ENCODE measurements at places on chromosomes 11 and 22.

DNA sequence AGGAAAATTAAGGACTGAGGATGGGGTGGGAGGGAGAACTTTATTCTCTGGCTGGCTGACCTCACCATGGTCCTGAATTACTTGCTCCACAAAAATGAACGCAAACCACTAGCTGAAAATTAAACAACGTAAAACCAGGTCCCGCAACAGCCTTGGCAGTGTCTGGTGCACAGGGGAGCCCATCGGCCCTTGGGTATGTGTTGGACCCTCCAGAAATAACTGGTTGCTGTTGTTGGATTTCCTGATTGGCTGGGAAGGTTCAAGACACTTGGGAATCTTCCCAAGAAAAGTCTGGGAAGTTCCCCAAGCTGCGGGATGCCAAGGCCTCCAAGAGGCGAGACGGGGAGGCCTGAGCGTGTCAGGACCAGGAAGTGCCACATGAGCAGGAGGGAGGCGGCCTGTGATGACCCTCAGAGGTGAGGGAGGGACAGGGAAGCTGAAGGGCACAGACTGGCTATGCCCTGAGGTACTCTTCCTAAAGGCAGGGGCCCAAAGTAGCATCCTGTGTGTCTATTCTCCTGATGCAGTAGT lies 10.4 kb upstream of the RASL10A start:
- no peak for DNase-seq

DNA sequence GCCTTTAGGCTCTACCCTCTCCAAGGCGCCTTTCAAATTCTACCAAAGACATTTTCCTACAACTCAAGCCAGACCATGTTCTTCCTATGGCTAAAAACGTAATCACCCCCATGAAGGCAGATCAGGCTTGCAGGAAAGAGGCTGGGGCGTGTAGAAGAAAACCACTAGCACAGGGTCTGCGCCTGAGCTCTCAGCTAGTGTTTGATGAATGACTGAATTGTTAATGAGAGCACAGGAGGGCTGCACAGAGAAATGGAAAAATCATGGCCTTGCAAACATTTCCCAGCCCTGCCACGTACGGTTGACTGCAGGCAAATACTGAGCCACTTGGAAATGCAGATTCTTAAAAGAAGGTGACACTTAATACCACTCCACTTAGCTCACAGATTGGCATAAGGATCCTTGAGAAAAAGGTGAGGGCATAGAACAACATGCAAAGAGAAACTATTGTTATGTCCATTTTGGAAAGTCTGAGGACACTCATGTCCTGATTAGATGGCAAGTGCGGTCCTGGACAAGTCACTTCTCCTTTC lies 148.6 kb downstream of the NXPE2 start:
- no peak for DNase-seq

DNA sequence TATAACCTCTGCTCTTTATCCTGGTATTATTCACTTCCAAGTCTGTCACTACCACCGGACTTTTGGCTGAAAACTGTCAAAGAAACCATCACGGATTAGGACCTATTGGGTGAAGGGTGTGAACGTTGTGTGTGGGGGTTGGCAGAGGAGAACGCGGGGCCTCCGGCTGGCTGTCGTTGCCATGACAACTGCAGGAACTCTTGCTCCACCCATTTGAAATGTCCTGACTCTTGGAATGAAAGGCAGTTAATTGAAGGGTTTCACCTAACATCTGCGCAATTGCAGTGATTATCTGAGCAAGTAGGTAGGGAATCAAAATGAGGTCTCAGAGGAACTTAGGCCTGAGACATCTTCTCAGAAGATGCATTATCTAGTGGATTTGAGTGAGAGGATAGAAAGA lies 60.9 kb upstream of the CLMP start:
- DNase-seq, result no peak

DNA sequence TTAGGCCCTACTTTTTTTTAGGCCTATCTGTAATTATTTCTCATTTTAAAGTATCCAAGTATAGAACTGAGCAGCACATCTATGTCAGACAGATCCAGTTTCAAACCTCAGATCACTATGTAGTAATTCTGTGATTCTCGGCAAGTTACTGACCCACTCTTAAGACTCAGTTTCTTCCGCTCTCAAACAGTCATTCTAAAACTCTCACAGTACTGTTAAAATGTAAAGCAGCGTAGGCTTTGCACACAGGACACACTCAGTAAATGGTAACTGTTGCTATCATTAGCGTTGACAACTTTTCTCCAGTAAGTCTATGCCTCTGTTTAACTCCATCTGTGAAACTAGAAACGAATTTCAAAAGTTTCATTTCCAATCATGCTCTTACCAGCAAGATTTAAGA lies 277.1 kb downstream of the TTC28 start:
- DNase-seq, result no peak

- DNase-seq, result no peak
These were observed 623.8 kb upstream of the KIRREL3 start for GRCh38 chr11:127624306-127624856.

- peak; percentile 97 for DNase-seq
These were observed 929 bp upstream of the RHOG start for GRCh38 chr11:3841426-3842350.

DNA sequence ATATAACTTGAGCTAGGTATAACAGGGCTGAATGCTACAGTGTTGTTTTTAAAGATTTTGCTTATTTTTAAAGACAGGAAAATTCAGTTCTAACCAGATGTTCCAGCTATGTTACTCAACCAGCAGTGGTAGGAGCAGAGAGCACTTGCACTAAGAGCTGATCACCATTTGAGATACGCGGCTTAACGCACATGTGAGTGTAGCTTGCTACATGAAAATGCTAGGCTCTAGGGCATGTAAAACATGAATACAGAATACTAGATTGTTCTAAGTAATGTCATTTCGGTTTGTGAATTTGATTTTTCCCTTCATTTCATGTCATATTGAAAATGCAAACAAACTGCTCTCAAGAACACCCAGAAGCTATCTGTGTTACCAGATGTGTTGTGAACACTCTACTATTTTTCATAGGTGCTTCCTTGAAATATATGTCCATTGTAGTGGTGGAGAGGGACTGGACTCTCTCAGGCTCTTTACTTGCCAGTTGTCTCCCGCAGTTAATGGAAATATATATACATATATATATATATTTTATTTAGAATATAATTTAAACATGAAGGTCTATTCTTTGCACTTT lies 10.8 kb upstream of the TECTA start:
- no peak for DNase-seq

DNA sequence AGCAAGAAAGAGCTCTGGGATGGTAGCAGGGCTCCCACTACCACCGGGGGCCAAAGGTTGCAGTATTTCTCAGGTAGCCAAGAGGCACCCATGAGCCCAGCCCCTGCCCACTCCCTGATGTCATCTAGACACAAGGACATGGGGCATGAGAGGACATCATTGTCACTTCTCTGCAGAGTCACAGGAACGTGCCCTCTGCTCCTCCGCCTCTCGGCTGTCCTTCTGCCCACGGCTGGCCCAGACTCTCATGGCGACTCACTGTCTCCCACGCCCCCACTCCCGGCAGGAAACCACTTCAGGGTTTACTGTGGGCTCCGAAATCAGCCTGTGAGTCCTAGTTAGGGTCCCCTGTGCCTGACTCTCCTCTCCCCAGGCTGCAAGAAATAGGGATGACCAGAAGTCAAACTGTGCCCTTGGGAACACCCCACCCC lies 1.8 kb upstream of the GAL start:
- no peak for DNase-seq

- no peak for DNase-seq
These were observed 919.2 kb upstream of the FAT3 start for GRCh38 chr11:91305402-91305801.

DNA sequence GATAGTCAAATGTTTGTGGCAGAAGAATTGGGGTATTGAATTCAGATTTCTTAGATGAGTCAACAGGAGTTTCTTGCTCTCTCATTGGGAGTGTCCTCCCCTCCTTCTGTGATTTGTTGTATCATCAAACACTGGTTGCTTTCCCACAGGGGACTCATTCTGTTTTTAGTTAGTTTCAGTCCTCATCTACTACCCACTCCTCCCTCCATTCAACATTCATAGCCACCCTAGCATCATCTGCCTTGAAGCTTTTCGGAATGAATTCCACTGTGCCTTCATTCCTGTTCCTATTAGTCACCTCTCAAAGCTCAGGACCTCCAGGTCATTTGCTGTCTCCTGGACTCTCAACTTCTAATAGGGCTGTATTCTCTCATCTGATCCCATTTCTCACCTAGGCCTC lies 31.5 kb upstream of the RAB38 start:
- DNase-seq, result no peak

DNA sequence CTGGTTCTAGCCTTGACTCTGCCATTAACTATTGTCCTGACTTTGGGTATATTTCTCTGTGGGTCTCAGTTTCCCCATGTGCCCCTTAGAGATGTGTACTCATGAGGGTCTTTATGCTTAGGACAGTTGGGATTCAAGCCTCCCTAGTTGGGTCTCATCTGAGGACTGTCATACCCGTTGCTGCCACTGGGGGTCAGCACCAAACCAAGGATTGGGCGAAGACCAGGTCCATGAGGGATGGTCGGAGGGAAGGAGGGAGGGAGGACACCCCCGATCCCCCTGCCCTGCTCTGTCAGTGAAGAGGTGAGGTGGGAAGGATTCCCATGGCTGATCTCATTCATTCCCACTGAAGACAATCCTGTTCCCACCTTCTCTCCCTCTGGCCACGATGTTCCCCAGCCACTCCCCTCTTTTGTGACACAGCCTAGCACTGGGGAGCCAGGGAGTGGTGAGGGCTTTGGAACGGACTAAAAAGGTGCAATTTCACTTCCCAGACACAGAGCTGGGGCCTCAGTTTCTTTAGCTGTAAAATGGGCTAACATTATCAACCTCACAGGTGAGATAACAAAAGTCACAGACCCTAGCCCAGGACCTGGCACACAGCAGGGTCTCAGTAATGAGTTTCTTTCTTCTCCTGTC lies 12.4 kb upstream of the KLHL35 start:
- DNase-seq, result peak; percentile 64

DNA sequence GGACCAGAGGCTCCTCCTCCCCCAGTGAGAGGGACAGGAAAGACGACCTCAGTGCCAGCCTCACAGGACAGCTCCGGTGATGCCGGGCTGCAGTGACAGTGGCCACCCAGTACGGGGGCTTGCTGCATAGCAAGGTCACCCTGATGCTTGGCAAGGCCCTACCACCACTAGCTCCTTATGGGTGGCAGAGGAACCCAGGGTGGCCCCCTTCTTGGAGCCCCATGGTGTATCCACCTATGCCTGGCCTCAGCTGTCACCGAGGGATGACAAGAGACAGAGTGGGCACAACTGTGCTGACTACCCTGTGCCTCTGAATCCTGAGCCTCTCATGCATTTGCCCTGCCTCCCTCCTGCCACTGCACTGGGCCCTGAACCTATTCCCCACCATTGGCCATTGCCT lies 809.2 kb downstream of the TBC1D22A start:
- no peak for DNase-seq

DNA sequence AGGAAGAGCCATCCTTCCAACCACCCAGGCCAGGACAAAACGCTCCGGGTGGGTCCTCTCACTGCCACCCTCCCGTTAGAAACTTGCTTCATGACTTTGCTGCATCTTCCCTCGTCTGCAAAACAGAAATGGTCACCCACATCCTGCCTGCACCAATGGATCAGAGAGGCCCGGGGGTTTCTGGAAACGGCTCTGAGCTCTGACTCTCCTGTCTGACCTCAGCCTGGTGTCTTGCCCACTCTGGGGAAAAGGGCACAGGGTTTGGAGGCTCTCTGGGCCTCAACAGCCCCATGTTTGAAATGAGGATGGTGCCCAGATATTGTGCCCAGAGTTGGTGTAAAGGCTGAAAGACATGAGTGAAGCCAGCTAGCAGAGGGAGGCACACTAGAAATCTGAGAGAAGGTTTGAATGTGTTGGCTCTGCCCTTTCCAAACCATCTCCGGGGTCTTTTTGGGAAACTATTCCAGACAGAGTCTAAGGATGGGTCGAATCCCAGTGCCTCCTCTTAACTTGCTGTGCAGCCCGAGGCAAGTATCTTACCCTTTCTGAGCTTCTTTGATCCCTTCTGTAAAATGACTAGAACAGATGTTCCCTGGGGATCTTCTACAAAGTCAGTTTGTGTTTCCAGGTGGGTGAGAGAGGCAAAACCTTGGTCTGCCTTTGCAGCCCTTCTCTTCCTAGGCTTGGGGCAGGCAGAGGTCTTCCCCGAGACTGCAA lies 2.1 kb downstream of the CRYBB3 start:
- no peak for DNase-seq

GRCh38 chr22:37244922-37245722 lies 1.1 kb upstream of the RAC2 start:
- no peak for DNase-seq

DNA sequence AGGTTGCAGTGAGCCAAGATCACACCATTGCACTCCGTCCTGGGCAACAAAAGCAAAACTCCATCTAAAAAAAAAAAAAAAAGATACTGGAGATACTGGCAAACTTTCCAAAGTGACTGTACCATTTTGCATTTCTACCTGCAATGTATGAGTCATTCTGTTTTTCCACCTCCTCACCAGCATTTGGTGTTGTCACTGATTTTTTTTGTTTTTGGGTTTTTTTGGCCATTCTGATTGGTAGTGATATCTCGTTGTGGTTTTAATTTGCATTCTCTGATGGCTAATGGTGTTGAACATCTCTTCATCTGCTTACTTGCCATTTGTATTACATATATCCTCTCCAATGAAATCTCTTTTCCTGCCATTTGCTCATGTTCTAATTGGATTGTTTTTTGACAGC lies 12.0 kb upstream of the RBX1 start:
- no peak for DNase-seq

DNA sequence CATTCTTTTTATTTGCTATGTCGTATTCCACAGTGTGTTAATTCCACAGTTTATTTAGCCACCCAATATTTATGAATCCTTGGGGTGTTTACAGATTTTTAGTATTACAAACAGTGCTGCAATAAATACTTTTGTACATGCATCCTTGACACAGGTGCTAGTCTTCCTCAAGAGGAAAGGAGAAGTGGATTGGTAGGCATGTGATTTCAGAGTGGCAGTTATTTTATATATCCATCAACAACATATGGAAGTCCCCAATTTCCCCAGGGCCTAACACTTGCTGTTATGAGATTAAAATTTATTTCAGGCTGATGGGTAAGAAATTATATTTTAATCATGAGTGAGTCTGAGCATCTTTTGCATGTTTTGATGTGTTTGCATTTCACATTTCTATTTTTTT lies 17.9 kb downstream of the TRIM44 start:
- no peak for DNase-seq

- DNase-seq, result no peak
These were observed 39.0 kb upstream of the KIRREL3 start for GRCh38 chr11:127039591-127039990.

GRCh38 chr11:78906566-78906965 lies 331.9 kb upstream of the NARS2 start:
- no peak for DNase-seq

DNA sequence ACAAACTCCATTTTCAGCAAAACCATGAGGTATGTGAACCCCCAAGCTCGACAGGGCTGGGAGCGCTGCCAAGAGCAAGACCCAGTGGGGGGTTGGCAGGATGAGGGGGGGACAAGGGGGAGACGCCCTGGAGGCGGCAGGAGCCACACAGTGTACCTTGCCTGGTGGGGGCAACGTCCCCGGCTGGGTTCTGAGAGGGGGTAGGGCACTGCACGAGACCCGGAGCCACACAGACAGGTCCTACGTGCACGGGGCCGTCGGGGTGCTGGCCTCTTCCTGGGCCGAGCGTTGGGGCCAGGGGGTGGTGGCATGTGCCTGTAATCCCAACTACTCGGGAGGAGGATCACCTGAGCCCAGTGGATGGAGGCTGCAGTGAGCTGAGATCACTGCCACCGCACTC lies 28.8 kb downstream of the TBX1 start:
- no peak for DNase-seq
